Activated CD4-positive, alpha-beta T cell treated with anti-CD3 and anti-CD28 coated beads, Interleukin-2, amount 10 ng/mL, durations not matched to agents 7 days and 5 days (primary cell): ENCODE measurements at places on chromosomes 6 and 20.

- no peak for DNase-seq
These were observed 114.4 kb downstream of the FOXC1 start for GRCh38 chr6:1724124-1724523.

- DNase-seq, result no peak
These were observed 2.8 kb upstream of the RAB23 start for GRCh38 chr6:57224769-57225515.

GRCh38 chr20:64069614-64070243 is 6.7 kb downstream of the TCEA2 start:
- DNase-seq, result no peak

DNA sequence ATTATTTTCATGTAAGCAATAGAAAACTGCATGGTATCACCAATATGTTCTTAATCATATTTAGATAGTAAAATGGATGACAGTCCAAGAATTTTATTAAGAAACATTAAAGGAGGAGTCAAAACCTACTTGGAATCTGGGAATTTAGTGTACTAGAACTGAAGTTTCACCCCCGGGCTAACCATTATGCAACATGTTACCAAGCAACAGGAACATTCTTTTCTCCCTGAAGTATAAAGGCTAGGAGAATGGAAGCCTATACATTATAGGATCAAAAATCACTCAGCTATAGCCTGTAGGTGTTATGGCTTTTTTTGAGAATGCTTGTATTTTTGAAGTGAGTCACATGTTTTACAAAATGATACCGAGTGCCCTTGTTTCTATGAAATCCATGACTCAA is 538.3 kb downstream of the GRIK2 start:
- DNase-seq, result no peak

- no peak for DNase-seq
These were observed 329.8 kb upstream of the EPHA7 start for GRCh38 chr6:93749191-93749590.

DNA sequence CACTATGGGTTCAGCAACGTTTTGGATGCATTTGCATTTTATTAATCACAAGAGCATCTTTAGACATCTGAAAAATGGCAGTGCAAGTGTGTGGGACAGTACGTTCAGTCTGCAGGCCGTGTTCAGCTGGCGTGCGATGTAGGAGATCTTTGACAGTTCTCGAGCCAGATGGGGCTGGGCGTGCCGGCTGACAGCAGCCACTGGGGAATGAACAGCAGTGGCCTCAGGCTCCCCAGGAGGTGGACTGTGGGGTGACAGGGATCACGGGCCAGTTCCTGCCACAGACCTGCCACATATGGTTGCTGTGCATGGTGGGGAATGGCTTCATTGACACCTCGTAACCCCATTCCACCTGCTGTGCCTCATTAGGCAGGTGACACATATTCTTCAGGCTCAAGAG is 16.4 kb upstream of the MLN start:
- no peak for DNase-seq

DNA sequence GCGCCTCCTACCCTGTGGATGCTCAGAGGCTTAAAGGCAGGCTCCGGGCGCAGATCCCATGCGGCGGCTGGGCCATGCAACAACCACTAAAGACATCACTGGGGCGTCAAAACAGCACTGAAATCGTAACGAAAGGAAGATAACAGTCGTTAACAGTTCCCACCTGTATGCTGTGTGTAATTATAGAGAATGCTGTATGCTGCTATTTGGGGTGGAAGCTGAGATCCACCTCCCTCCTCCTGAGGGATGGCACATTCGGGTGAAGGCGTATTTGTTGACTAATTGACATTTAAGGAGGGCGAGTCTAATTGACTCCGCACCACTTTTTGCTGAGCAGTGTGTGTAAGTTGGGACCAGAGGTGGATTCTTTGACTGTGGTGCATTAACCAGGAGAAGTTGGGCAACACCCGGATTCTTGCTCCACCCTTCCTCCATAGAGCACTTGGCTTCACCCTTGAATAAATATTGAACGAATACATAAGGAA is 687 bp downstream of the SLC35A1 start:
- DNase-seq, result peak; percentile 66

DNA sequence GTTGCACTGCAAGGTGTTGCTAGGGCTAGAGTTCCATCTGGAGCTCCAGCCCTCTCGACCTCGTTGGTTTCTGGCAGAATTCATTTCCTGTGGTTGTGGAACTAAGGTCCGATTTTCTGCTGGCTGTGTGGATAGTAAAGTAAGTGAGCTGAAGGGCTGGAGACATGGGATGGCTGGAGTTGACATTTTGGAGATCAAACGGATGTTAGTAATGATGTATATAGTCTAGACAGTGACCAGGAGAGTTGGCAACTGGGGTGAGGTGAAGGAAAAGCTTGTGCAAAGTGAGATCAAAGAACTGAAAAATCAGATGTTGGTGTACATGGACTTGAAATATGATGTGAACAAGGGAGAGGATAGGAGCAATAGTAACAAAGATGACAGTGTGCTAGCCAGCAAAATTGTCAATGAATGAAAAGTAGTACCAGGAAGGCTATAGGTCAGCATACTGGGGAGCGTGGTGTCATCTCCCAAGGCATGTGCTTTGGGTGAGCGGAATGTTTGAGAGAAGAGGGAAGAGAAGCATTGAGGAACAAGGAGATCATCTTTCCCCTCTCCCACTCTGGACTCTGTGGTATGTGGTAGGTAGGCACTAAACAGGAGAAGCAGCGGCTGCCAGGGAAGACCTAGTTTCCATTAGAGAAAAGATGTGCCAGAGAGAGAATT is 7.8 kb downstream of the QRSL1 start:
- DNase-seq, result no peak

DNA sequence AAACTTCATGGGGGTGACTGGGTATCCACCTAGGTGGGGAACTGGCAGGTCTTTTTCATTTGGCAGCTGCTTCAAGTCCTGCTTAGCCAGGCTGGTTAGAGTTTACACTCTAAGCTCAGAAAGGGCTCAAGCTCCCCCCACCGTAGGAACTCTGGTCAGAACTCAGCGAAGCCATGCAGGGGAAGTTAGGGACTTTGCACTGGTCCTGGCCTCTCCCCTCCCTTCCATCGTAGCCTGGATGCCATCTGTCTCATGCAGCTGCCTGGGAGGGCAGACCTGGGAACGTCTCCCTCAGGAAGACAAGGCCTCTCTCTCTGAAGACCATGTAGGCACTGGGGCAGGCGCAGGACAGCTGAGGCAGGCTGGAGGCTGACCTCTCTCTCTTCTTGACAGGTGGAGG is 183.8 kb upstream of the UST start:
- DNase-seq, result no peak

DNA sequence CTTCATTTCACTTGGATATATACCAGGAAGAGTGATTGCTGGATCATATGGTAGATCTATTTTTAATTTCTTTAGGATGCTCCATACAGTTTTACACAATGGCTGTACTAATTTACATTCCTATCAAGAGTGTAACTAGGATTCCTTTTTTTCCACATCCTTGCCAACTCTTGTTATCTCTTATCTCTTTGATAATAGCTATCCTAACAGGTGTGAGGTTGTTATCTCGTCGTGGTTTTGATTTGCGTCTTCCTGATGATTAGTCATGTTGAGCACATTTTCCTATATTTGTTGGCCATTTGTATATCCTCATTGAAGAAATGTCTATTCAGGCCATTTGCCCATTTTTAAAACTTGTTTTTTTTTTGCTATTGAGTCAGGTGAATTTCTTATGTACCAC is 552.4 kb downstream of the RFPL4B start:
- DNase-seq, result no peak

DNA sequence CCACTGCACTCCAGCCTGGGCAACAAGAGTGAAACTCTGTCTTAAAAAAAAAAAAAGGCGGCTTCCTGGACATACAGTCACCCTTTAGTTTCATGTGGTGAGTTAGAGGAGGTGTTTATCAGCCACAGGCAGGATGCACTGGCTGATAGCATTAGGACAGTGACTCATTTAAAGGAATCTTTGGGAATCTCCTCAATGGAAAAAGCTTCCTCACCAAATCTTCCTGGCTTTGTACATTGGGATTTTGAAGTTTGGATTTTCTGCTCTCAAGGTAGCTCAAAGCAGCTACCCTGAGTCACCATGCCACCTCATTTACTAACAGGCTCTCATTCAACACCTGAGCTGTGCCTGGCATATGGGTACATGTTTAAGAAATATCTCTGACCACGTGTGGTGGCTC is 20.2 kb downstream of the PRPH2 start:
- no peak for DNase-seq

GRCh38 chr6:139528471-139528870 is 154.0 kb upstream of the CITED2 start:
- no peak for DNase-seq

GRCh38 chr6:39227476-39227875 is 1.8 kb downstream of the KCNK5 start:
- no peak for DNase-seq

DNA sequence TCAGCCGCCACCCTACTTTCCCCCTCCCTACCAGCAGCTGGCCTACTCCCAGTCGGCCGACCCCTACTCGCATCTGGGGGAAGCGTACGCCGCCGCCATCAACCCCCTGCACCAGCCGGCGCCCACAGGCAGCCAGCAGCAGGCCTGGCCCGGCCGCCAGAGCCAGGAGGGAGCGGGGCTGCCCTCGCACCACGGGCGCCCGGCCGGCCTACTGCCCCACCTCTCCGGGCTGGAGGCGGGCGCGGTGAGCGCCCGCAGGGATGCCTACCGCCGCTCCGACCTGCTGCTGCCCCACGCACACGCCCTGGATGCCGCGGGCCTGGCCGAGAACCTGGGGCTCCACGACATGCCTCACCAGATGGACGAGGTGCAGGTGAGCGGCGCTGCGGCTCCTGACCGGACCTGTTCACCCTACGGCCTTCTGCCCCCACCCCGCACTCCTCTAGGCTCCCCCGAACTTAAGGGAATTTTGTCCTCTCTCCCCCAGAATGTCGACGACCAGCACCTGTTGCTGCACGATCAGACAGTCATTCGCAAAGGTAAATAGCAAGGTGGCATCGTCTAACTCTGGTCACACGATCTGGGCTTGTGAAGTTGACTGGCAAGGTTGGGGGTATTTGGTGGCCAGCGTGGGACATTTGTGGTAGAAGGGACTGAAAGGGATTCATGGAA is 2.3 kb downstream of the TFAP2C start:
- no peak for DNase-seq

- DNase-seq, result no peak
These were observed 798 bp upstream of the SNAP91 start for GRCh38 chr6:83709748-83710050.

DNA sequence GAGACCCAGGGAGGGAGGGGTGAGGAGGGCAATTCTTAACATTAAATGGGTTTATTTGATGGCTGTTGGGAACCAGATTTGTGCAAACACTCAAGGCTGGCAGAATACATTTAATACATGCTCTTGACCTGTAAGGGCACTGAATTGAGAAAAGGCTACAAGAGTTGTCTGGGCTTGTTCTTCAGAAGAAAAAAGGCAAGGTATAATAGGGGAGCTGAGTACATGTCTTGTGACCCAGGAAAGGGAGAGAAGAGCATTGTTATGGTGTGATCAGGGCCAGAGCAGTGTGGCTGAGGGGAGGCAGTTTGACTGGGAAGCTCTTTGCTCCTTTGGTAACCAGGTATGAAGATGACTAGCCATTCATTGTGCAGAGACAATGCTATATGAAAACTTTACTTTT is 18.9 kb downstream of the KLHL31 start:
- DNase-seq, result no peak

GRCh38 chr6:87152526-87152955 is 2.8 kb upstream of the ZNF292 start:
- DNase-seq, result no peak

GRCh38 chr6:473768-474452 is 82.4 kb downstream of the IRF4 start:
- DNase-seq, result no peak

- DNase-seq, result no peak
These were observed 298.7 kb upstream of the TCF21 start for GRCh38 chr6:133590196-133590595.

DNA sequence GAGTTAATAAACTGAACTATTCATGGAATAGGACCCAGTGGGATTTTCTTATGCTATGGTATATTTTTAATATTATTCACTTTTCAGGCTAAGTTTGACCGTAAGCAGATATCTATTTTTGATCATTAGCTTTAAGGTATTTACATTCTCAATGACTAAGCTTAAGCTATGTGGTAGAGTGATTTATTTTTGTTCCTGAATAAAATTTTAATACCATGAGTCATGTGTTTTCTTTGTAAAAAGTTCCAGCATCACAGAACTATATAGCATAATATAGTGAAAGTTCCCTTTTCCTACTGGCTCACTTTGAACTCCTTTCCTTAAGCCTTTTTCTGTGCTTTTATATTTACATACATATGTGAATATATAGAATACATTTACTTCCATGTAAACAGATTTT is 75.8 kb downstream of the BCKDHB start:
- no peak for DNase-seq

- no peak for DNase-seq
These were observed 286.6 kb downstream of the TSHZ2 start for GRCh38 chr20:53258741-53259140.

DNA sequence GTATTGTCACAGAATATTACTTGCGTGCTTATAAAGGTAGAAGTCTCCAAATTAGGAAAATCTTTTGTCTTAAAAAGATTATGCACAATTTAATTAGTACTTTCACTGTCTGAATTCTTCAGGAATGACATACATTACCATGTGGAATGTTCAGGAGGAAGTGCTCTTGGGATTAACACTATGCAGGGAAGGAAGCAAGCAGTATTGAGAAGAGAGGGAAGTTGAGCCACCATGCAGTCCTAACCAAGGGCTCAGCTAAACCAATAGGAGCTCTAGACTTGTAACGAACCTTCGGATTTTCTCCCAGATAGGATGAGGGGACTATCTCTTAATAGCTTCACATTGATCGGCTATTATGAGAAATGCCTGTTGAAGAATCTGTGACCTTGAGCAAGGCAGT is 918.4 kb upstream of the MANEA start:
- DNase-seq, result no peak

GRCh38 chr6:142241061-142241460 is 60.7 kb upstream of the ADGRG6 start:
- DNase-seq, result no peak

GRCh38 chr6:9481292-9482029 is 933.4 kb downstream of the TFAP2A start:
- DNase-seq, result no peak

GRCh38 chr20:44666066-44666465 is 14.6 kb upstream of the ADA start:
- DNase-seq, result no peak

DNA sequence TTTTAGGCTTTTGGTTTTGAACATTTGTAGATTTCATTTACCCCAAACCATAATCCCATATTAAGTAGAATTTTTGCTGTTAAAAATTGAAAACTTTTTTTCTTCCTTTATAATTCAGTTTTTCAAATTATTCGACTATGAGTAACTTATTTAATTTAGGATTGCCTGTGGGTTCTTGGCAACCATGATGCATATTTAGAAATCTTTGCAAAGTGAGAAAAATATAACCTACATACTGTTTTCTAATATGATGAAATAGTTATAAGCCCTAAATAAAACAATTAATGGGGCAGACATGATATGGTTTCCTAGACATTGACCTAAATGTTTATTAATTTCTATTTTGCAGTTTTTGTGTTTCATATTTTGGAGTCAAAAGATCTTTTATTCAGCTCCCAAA is 23.6 kb downstream of the NEDD9 start:
- DNase-seq, result no peak
